Metanephros (tissue), 2 donors: ENCODE measurements at places on chromosomes 1 and 21. TPM values are rescaled to one million over a fixed set of nuclear protein-coding genes. Genes with fewer than 3 reads are reported as not detected.

TEKT2 gene
- 5.0 TPM for total RNA-seq

MYBPH gene
- 12.0 TPM for total RNA-seq

FAM151A gene
- 9.3 TPM for total RNA-seq

MTARC2 gene
- total RNA-seq: 37.8 TPM

NHLH1 gene
- not detected for total RNA-seq

CYYR1 gene
- 21.1 TPM for total RNA-seq

KIAA0040 gene
- 10.7 TPM for total RNA-seq

CELA3B gene
- not detected for total RNA-seq

RAB7B gene
- 3.6 TPM for total RNA-seq

PDE9A gene
- total RNA-seq: 30.1 TPM

HDAC1 gene
- 90.4 TPM for total RNA-seq

OR2M3 gene
- total RNA-seq: not detected

DISP1 gene
- 13.1 TPM for total RNA-seq

SPRR2A gene
- total RNA-seq: not detected

PGBD2 gene
- 9.1 TPM for total RNA-seq

RPTN gene
- total RNA-seq: not detected

TRIM45 gene
- total RNA-seq: 13.5 TPM

SLC1A7 gene
- total RNA-seq: 0.23 TPM

LIPI gene
- total RNA-seq: not detected

PROK1 gene
- total RNA-seq: not detected
